ENCODE measurements at places on chromosomes 2 and 18.

DNA sequence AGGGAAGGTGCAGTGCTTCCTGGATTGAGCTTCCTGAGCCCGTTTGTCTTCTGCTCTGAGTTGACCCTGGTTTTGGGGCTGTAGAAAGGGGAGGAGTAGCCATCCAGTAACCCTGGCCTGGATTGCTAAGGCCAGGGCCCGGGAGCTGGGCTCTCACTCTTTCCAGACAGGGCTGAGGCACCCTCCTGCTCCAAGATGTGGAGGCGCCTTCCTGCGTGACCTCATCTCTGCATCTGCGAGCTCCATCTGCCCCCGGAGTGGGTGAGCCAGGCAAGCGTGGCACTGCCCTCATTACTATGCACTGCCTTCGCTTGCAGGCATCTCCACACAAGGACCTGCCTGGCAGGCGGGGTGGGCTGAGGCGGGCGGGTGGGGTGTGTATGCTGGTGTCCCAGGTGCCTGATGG, 58.0 kb downstream of the RAB31 start:
- no peak for DNase-seq

- no peak for DNase-seq
Measured at GRCh38 chr18:77635451-77635850, 385.8 kb downstream of the GALR1 start.

DNA sequence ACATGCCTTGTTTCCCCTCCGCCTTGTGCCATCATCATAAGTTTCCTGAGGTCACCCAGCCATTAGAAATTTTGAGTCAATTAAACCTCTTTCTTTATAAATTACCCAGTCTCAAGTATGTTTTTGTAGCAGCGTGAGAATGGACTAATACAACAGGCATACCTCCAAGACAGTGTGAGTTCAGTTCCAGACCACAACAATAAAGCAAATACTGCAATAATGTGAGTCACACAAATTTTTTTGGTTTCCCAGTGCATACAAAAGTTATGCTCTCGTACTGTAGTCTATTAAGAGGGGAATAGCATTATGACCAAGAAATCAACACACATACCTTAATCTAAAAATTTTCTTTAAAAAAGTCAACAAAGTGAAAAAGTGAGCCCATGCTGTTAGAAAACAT, 217.2 kb downstream of the NR4A2 start:
- DNase-seq: no peak

DNA sequence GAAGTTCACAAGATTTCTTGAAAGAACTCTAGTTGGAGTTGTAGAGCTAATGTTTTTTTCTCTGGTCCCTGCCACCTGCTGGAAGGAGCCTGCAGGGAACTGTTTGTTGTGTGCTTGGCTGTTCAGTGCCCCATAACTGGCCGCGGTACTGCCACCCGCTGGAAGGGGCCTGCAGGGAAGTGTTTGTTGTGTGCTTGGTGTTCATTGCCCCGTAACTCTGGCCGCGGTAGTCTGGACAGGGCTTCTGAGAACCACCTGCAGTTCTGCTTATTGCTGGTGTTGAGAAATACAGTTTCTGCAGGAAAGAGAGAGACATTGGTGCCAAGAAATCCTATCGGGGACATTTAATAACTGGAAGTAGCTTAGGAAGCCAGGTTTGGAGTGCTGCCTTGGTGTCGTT, 58.1 kb downstream of the AGAP1 start:
- DNase-seq: peak; percentile 12

DNA sequence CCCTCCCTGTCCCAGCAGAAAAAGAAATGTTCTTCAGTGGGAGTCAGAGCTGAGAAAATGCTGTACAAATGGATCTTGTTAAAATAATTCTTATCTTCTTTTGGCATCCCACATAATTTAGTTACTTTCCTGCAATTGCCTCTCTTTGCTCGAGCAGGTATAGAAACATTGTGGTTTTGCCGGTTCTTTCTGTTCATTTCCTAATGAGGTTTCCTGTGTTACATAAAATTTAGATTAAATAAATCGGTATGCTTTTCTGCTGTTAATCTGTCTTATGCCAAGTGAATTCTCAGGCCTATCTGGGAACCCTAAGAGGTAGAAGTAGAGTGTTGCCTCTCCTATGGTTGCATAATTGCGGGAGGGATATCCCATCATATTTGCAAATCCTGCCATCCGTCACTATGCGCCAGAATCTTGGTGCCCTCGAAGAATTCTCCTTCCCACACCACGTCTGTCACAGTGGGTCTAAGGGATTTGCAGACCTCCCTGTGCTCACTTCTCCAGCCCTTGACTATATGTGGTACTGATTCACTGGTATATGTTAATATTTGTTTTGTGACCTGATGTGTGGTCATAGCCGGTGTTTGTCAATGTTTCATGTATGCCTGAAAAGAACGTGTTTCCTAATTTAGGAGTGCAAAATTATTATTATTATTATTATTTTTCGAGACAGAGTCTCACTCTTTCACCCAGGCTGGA, 12.2 kb upstream of the HDAC4 start:
- DNase-seq: no peak

DNA sequence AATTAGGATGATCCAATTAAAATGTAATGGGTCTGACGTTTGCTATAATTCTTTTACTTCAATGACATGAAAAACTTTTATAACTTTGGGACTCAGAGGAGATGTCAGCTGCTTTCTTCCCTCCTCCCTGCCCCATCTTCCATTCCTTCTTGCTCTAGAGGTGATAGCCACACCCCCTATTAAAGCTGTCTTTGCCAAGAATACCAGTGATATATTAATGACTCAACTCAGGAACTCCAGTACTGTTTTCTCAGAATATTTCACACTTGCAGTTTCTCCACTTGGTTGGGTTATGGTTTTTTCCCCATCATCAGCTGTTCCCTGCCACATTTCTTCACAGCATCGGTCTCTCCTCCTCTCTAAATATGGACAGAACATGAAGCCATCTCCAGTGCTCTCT, 184.0 kb downstream of the KCNE4 start:
- DNase-seq: no peak

DNA sequence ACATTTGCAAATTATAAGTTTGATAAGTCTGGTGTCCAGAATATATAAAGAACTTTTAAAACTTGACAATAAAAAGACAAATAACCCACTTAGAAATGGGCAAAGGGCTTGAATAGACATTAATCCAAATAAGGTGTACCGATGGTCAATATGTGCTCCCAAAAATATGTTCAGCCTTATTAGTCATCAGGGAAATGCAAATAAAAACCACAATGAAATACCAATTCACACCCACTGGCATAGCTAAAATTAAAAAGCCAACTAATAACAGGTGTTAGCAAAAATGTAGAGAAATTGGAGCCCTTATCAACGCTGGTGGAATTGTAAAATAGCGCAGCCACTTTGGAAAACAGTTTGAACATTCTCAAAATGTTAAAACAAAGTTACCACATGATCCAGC, 79.0 kb upstream of the SCG2 start:
- DNase-seq: no peak

DNA sequence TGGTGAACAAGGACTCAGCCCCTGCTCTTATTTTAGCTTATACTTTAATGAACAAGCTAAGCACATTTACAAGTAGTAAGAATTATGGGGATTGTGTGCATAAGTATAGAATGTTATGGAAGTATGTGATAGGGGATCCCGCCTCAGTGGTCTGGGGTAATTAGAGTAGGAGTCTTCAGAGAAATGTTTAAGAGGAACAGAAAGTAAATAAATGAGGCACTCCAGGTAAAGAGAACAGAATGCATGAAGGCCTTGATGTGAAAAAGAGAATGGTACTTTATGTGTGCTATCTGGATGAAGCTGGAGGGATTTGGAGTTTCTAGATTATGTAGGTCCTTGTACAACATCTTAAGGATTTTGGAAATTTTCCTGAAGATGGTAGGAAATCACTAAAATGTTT, 76.6 kb downstream of the BMPR2 start:
- no peak for DNase-seq

- no peak for DNase-seq
Measured at GRCh38 chr2:178286636-178287035, 92.3 kb downstream of the OSBPL6 start.

GRCh38 chr18:79302120-79302519, 93.6 kb upstream of the NFATC1 start:
- DNase-seq: no peak

- DNase-seq: no peak
Measured at GRCh38 chr2:95068256-95068655, 42.7 kb downstream of the MAL start.

DNA sequence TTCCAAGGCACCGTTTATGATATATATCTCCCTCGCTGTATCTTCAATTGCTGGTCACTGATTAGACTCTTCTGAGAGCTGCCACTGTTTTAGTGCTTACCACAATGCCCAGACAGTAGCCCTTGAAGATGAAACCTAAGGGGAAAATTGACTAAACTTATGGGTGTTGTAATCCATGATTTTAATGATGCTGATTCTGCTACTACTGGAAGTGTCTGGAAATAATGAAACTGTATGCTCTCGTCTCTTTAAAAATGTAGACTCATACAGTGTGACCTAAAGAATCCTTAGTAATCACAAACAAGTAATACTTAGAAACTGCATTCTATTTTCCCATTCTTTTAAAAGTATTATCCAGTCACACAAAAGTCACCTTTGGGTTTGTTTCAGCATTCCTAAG, 5.5 kb upstream of the SLC8A1 start:
- no peak for DNase-seq

- no peak for DNase-seq
Measured at GRCh38 chr2:239343460-239343859, 57.4 kb downstream of the HDAC4 start.

GRCh38 chr2:55616551-55617174, 759 bp downstream of the PPP4R3B start:
- DNase-seq: peak; percentile 58

DNA sequence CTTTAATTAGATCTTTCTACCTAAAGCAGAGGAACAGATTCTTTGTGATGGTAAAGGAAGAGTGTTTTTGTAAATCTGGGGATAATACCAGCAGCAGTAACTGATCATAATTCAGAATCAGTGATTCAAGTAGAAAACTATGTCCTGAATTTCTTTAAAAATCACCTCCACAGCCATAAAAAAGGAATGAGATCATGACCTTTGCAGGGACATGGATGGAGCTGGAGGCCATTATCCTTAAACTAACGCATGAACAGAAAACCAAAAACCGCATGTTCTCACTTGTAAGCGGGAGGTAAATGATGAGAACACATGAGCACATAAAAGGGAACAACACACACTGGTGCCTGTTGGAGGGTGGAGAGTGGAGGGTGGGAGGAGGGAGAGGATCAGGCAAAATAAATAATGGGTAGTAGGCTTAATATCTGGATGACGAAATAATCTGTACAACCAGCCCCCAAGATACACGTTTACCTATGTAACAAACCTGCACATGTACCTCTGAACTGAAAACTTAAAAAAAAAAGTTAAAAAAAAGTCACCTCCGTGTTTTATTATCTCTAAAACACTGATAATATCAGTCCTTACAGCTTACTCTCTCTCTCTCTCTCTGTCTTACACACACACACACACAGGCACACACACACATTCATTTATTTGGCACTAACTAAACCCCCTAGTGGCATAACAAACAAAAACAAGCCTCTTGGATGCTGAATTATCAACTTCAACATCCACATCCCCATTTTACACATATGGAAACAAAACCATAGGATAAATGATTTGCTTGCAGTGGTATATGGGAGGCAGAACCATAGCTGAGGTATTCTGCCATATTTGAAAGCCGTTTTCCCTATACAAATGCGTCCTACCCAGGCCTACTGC, 1.4 kb downstream of the TM4SF20 start:
- no peak for DNase-seq

- DNase-seq: no peak
Measured at GRCh38 chr2:65372619-65373018, 59.8 kb downstream of the SPRED2 start.

DNA sequence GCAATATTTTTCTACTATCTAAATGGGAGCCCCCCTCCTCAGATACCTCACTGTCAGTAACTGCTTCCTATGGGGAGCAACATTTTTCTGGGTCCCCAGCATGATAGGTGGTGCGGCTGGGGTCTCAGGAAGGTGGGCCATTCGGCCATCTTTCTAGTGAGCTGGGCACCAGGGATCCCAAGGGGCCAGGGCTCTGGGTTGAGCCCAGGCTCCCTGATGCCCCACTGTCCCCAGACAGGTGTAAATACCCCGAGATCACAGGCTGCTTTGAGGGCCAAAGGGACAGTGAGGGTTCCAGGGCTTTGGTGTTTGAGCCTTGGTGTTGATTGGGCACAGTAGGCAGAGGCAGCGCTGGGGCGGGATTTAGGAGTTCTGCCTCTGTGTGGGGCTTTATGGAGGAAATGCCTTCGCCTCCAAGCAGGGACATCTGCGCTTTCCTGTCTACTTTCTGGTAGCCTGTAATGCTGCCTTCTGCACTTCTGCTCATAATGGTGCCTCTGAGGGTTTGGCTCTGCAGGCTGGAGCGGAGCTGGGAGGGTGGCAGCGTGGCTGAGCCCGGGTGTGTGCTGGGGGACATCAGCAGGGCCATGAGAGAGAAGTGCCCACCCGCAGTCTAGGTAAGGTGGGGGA, 5.3 kb downstream of the ITM2C start:
- DNase-seq: no peak

- no peak for DNase-seq
Measured at GRCh38 chr2:238706163-238706562, 141.7 kb upstream of the TWIST2 start.
